Gastrocnemius medialis (tissue), 4 donors: ENCODE measurements at places on chromosomes 16 and 17.
A peak's percentile ranks its signal among the peaks of the same experiment; 100 is the strongest.

DNA sequence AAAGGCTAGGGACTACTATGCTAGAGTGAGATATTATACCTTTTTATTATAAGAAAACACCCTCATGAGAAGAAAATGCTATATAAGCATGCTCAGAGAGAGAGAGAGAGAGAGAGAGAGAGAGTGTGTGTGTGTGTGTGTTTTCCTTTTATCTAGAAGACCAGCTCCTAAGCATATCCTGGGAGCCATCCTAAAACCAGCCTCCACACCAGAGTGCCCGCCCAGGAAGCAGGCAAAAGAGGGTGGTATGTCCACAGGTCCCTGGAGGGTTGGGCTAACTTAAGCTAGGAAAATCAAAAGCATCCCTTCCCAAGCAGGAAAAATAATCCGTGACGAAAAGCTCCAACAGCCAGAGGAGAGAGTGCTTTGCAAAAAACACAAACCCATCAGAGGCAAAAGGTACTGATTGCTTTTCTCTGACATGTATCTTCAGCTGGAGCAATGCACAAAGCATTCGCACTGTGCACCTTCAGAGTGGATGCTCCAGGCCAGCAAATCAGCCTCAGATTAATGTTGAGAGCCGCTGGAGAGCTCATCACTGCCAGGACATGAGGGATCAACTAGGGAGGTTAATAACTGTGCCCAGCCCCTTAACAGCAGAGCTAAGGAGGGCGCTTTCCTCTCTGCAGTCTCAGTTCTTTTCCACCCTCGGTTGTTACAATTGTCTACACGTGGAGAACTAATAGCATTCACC lies 125.1 kb downstream of the SLC39A11 start:
- DNase-seq = no peak

DNA sequence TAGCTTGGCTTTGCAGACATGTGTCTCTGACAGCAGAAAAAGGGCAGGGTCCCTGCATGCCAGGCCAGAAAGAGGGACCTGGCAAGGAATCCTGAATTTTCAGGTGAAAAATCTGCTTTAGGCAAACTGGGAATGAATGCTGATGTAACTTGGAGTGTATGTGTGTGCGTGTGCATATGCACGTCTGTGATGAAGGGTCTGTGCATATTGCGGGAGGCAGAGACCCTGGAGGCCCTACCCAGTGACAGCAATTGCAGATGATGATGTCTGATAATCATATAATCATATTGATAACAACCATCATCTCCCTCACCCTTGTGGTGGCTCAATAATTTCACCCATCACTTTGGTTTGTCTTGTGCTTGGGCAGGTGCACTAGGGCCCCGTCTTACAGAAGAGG lies 80.7 kb upstream of the SDK2 start:
- DNase-seq = no peak

DNA sequence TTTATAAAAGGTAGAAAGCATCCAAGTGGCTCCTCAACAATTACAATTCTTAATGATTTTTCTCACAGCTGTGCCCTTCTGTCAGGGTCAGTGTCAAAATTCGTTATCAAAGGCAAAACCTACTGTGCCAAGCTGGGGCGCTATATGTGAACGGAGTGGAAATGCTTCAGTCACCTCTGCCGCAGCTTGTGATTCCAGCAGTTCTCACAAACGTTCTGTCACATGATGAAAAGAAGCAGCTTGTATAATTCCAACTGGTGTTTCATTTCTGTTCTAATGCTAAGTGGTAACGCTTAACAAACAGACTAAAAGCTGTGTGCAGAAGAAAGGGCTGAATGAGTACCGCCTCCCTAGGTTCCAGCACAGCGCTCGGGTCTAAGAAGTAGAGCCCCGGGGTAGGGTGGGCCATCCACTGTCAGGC lies 14.2 kb downstream of the PLD6 start:
- no peak for DNase-seq

DNA sequence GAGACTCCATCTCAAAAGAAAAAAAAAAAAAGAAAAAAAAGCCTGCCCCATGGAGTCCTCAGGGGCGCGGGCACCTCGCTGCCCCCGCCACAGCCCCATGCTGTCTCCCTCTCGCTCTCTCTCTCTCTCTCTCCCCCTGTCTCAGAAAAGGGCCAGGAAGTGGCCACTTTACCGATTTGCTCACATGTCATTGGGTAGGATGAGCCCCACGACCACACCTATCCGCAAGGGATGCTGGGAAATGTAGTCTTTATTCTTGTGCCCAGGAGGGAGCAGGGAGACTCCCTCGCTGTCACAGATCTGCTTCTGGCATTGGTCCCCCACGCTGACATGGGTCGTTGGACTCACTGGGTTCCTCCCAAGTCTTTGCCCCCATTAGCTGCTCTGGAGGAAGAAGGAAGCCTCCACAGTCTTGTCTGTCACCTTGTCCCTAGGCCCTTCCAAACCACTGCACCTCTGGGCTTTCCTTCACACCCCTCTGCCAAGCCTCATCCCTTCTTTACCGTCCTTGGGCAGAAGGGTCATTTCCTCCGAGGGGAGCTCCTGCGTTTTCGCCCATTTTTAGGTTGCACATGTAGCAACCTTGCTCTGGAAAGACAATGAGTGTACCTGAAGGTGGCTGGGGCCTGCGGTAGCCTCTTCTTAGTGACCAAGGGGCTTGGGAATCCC lies 6.9 kb upstream of the GJD3 start:
- no peak for DNase-seq

DNA sequence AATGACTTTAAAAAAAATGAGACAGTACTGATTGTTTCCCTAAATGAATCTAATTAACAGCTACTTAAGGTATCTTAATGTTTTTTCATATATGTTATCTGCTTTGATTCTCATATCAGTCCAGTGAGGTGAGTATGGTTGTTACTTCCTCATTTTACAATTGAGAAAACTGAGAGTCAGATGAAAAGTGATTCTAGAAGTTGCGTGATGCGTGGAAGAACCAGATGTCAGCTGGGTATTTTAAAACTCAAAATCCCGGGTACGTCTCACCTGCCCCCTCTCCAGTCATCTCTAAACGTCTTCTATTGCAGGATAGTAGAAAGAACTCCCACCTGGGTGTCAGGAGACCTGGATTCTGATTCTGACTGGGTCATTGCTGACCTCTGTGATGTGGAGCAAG lies 89.2 kb downstream of the MAP2K6 start:
- no peak for DNase-seq

DNA sequence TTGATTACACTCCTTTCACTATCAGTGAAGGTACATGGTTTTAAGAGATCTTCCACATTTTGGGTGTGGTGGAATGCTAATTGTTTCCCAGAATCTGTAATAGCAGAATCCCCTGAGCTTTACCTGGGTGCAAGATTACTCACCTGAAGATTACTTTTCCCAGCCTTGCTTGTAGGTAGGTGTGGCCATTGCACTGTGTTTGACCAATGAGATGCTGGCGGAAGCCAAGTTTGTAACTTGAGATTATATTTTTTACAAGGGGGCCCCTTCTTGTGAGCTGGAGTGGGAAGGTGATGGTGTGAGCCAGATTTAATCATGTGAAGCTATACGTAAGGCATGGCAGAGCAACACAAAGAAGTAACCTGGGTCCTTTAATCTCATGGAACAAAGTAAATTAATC lies 294.3 kb downstream of the TOX3 start:
- DNase-seq = no peak

- peak; percentile 70 for DNase-seq
Measured at GRCh38 chr17:29069526-29070041, 26.6 kb downstream of the PIPOX start.

DNA sequence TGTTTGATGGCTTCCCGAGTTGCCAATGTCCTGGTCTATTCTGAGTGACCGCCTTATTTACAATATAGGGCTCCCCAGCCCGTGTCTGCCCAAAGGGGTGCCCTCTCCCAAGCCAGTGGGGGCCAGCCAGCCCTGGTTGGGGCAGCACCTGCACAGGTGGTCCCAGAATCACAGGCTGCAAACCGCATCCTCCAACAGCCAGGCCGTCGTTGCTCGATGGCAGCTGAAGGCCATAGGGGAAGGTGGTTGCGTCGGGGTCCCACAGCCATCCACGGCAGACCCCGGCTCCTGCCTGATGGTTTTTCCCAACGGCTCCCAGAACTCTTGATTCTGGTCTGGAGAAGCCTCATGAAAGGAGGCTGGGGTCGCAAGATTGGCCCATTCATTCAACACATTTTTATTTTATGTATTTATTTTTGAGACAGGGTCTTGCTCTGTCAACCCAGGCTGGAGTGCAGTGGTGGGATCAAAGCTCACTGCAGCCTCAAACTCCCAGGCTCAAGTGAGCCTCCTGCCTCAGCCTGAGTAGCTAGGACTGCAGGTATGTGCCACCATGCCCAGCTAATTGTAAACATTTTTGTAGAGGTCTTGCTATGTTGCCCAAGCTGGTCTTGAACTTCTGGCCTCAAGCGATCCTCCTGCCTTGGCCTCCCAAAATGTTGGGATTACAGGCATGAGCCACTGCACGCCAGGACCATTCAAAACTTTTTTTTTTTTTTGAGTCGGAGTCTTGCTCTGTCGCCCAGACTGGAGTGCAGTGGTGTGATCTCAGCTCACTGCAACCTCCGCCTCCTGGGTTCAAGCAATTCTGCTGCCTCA lies 79.0 kb upstream of the TOB1 start:
- DNase-seq = peak; percentile 9

DNA sequence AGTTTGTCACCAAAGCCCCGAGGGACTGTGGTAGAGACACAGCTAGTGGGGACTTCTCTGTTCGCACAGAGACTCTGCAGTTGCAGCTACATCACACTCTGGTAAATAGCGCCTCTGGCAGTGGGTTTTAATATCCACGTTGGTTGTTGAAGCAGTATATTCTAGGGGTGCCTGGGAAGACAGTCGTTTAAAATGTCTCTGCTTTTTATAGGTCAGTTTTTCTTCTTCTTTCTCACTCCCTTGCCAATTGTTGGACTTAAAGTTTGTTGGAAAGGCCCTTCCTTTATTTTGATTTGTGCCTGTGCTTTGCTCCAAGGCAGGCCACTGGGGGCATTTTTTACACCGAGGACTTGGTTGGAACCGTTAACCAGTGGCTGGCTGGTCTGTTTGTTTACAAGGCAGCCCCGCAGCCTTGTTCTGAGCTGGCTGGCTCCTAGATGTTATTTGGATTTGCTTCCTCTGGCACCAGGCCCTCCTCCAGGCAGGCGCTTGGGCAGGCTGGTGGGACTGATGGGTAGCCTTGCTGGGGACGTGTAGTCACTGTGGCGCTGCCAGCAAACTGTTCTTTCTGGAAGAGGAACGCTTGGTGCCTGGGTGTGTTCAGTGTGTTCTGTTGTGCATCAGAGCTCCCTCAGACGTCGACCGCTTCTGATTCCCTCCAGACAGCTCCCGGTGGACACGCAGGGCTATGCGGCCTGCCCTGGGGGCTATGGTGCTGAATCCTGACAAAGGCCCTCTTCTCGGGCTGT lies 218.2 kb upstream of the CHMP6 start:
- peak; percentile 95 for DNase-seq

DNA sequence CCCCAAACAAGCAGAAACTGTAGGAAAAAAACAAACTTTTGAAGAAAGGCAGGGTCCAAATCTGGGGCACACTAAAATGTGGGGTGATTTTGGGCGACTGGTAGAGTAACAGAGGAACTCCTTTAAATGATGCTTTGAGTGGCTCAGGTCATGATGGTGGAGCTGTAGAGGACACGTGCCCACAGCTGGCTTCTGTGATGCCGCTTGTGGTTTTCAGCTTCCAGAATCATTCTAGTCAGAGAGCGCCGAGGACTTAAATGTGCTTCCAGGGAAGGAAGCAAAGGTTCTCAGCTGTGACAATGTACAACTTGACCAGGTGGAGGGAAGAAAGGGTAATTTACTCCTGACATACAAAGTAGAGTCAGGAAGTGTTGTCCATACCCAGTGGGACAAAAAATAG lies 162.4 kb downstream of the LGALS9B start:
- no peak for DNase-seq

DNA sequence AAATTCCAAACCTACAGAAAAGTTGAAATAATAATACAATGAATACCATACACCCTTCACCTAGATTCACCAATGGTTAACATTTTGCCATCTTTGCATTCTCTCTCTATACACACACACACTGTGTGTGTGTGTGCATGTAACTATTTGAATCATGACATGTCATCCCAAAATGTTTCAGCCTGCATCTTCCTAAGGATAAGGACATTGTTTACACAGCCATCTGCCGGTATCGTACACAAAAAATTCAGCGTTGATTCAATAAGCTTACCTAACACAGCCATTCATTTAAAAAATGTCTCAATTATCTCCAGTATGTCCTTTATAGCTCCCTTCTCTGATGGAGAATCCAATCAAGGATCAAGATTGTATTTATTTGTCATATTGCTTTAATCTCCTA lies 3.9 kb downstream of the MXRA7 start:
- no peak for DNase-seq

- no peak for DNase-seq
Measured at GRCh38 chr16:10668322-10669045, 26.2 kb downstream of the TEKT5 start.

GRCh38 chr17:4657678-4658077 lies 16.2 kb upstream of the ALOX15 start:
- DNase-seq = no peak
